Brain pericyte (primary cell): ENCODE measurements at places on chromosomes 1 and 21.

GRCh38 chr1:2042830-2043773 lies 7.1 kb upstream of the PRKCZ start:
- no peak for DNase-seq

DNA sequence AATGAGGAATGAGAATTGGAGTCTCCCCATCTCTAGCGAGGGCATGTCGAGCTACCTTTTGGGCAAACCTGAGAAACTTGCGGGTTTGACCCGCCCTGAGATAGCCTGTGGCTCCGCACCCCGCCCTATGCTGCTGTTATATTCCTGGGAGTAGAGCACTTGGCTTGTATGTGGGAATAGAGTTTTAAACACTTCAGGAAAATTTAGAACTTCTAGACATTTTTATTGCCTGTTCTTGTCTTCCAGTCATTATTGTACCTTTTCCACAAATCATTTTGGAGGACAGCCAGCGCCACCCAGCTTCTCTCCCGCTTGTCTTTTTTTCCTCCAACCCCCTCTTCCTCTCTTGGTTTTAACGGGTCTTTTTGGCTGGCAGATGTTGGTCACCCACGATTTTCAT lies 738 bp downstream of the GNPAT start:
- DNase-seq = no peak

GRCh38 chr21:15749082-15749860 lies 19.5 kb downstream of the USP25 start:
- no peak for DNase-seq

DNA sequence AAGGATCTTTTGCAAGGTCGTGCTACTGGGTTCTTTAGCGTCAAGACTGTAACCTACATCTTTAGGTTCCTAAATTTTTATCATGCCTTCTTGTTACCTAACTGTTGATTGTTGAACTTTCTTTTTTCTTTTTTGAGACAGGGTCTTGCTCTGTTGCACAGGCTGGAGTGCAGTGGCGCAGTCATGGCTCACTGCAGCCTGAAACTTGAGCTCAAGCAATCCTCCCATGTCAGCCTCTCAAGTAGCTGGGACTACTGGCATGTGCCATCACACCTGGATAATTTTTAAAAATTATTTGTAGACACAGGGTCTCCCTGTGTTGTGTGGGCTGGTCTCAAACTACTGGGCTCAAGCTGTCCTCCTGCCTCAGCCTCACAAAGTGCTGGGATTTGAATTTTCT lies 52.9 kb downstream of the NFIA start:
- DNase-seq = no peak

GRCh38 chr1:239308701-239309333 lies 77.6 kb upstream of the CHRM3 start:
- DNase-seq = no peak

DNA sequence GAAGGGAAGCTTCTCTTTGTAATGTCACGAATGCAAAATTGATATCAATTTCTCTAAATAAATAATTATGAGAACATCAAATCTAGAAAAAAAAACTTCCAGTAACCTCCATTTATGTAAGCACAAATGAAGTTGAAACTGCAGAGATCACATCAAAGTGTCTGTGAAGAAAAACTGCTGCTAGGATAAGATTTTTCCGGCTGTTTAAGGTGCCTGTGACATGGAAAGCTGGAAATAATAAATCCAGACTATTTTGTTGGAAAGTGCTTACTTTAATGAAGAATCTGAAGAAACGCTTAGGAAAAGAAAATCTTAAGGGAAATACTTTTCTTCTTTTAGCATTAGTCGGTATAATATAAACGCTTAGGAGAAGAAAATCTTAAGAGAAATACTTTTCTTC lies 57.0 kb downstream of the CHRM3 start:
- no peak for DNase-seq

GRCh38 chr1:99627615-99628014 lies 18.3 kb upstream of the PALMD start:
- no peak for DNase-seq

DNA sequence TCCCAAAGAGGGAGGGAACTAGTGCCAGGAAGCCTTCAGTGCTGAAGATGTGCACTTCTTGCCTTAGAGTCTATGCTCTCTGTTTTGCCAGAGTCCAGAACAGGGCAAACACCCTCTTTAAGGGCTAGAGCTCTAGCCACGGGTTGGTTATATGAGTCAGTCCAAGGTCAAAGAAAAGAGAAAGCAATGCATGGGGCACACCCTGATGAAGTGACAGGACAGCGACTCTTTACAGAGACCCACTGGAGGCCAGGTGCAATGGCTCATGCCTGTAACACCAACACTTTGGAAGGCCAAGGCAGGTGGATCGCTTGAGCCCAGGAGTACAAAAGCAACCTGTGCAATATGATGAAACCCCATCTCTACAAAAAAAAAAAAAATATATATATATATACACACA lies 86.1 kb downstream of the TGFBR3 start:
- DNase-seq = no peak

DNA sequence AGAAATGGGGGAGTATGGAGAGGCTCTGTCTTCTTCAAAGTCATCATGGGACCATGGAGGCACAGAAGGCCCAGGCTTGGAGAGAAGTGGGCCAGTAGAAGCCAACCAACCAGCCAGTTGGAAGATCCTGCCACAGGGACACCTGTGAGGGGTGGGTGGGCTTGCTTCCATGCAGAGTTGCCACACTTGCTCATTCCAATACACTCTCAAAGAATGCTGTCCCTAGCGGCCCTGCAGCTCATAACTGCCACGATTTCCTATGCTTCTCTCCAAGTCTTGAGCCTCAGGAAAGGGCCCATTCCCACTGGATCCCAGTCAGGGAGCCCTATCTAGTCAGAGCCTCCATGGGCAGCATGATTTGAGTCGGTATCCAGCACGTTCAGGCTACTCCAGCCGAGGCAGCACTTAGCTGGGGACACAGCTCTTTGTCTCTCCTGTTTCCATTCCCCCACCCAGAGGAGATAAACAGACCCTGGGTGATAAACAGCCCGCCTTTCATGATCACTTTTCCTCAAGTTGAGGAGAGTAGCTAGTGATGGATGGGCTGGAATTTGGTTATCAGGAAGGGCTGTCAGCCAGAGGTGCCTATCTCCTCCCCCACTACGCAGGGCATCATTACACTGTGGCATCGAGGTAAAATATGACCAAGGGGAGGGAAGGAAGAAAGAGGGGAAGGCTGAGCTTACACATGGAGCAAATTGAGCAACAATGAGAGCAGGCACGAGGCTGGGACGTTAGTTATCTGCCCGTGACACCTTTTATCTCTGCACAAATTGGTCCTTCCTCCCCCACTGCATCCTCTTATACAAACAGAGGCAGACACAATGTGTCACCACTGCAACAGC lies 64.6 kb downstream of the ERI3 start:
- no peak for DNase-seq

DNA sequence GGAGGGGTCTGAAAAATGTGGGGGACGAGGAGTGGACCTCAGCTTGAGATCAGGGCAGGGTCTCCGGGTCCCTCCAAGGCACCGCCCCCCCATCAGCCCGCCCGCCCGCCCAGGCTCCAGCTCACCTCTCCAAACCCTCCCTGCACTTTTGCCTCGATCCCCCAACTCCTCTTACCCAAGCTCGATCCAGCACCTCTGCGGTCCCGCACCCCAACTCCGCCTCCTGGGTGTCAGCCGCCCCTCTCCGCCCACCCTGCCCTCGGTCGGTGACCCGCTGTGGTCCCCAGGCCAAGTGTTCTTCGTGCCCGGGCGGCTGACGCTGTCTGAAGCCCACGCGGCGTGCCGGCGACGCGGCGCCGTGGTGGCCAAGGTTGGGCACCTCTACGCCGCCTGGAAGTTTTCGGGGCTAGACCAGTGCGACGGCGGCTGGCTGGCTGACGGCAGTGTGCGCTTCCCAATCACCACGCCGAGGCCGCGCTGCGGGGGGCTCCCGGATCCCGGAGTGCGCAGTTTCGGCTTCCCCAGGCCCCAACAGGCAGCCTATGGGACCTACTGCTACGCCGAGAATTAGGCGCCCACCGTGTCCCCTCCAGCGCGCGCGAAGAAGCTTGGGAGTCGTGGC lies 5.7 kb downstream of the HAPLN2 start:
- DNase-seq = no peak

DNA sequence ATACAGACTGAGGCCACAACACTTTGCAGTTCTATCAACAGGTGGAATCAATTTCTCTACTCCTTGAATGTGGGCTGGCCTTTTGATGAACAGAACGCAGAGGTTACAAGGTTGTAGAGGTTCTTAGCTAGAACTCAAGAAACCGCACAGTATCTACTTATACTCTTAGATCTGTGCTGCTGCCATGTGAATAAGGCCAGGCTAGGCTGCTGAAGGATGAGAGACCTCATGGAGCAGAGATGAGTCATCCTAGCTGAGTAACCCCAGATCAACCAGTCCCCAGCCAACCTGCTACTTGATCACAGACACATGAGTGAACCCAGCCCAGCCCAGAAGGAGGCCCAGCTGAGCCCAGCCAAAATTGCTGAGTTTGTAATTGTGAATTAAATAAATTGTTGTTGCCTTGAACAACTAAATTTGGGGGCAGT lies 35.3 kb upstream of the BCAR3 start:
- DNase-seq = no peak

GRCh38 chr1:193606035-193606434 lies 419.6 kb upstream of the B3GALT2 start:
- no peak for DNase-seq

- DNase-seq = no peak
Measured at GRCh38 chr1:199510314-199510713, 517.2 kb upstream of the NR5A2 start.

DNA sequence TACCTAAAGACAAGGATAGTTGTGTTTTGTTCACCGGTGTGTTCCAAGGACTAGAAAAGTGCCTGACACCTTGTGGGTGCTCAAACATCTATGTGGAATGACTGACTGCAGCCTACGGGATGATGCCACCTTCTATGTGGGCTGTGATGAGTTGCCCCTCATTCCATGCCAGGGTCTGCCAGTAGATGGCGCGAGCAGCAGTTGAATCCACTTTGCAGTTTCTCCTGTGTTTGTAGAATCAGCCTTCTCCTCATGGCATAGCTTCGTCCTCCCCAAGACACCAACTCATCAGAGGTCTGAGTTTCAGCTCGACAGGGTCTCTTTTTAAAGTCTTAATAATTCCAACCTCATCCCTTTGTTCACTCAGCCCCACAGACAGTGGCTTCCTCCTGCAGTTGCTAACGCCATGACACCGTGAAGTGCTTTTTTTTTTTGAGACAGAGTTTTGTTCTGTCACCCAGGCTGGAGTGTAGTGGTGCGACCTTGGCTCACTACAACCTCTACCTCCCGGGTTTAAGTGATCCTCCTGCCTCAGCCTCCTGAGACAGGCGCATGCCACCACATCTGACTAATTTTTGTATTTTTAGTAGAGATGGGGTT lies 133.7 kb downstream of the CAPN8 start:
- no peak for DNase-seq
